ENCODE measurements at places on chromosomes 6 and 20.

DNA sequence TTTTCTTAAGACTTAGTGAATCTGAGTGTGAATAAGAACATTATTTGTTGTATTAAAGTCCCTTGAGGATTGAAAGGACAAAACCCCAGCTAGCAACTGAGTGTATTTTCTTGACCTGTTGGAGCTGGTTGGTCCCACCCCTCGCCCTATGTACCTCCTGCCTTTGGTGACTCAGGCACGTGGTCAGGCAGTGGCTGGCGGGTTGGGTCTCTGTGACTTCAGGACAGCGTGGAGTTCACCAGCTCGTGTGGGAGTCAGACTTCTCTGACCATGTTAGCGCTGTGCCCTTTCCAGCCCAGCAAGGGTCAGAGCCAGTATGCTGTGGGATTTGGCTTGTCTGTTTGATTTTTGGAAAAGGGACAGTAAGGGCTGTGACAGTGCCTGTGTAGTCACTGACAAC is 93.7 kb downstream of the SSR1 start:
- DNase-seq, result no peak

GRCh38 chr20:4813863-4814695 is 92.4 kb downstream of the PRND start:
- no peak for DNase-seq

DNA sequence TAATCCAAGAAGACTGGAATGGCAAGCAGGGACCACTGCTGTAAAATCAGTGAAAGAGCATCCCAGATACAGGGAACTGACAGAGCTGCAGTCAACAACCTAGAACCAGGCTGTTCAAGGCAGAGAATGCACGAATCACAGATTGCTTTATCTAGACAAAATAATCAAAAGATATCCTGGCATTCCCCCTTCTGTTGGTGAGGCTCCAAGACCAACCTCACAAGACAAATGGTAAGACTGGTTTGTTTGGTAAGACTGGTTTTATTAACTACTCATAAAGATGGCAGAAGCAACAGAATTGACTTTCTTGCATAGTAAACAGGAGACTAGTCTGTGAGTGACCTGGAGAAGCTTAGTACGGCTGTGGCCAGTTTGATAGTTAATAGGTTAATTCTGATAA is 88.8 kb upstream of the AHI1 start:
- no peak for DNase-seq

- DNase-seq, result no peak
These were observed 678.6 kb downstream of the MAFB start for GRCh38 chr20:40010483-40010882.

DNA sequence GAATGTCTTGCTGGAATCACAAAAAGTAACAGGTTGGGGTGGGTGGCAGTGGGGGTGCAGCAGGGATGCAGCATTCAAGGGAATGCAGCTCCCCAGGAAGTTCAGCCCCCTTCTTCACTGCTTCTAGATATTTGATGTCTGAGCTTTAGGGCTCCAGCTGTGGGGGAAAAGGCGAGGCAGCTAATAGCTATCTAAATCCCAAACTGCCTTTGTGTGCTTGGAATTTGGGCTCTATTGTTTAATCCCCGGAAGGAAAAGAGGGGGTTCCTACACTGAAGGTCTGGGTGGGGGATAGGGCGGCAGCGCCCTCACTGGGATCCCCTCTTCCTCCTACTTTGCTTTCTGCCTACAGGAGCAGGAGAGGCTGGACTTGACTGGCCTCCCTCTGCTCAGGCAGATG is 116.5 kb downstream of the SOBP start:
- no peak for DNase-seq

DNA sequence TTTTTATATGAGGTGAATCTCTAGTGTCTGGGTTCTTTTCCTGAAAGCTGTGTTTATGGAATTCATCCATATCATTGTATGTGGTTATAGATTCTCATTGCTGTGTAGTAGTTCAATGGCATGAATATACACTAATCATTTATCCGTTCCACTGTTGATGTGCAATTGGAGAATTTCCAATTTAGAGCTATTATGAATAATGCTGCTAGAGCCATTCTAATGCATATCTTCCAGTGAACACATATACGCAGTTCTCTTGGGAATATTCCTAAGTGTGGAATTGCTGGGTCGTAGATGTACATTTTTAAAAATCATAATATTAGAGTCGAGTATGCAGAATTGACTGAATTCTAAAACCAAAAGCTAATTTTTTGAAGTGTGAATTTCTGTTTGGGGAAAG is 327.5 kb upstream of the JAG1 start:
- DNase-seq, result no peak

DNA sequence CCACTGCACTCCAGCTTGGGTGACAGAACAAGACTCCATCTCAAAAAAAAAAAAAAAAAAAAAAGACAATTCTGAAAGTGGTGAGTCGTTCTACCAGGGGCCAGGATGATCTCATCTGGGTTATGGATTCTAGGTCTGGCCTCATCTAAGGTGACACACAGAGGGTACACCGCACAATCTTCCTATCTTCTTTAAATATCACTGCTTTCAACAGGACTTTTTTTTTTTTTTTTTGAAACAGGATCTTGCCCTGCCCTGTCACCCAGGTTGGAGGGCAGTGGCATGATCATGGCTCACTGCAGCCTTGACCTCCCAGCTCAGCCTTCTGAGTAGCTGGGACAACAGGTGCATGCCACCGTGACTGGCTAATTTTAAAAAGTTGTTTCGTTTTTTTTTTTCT is 67.7 kb downstream of the SLC16A10 start:
- DNase-seq, result no peak

GRCh38 chr6:24683297-24684296 is 16.7 kb downstream of the ACOT13 start:
- no peak for DNase-seq
